Regular cardiac myocyte (primary cell): ENCODE measurements at places on chromosomes 2 and 18. TPM values are rescaled to one million over a fixed set of nuclear protein-coding genes. Genes with fewer than 3 reads are reported as not detected.

ZNF396 gene
- 1.3 and 2.0 TPM in 2 replicates for total RNA-seq

CNGA3 gene
- total RNA-seq, result not detected in 2 replicates

SPOPL gene
- 17.6 and 19.7 TPM in 2 replicates for total RNA-seq

DUSP2 gene
- total RNA-seq, result 2.3 and 2.9 TPM in 2 replicates

HRH4 gene
- total RNA-seq, result under 0.01 and 0.28 TPM in 2 replicates

TTC39C gene
- 11.1 and 27.3 TPM in 2 replicates for total RNA-seq

CHRND gene
- total RNA-seq, result not detected in 2 replicates

MC4R gene
- total RNA-seq, result under 0.01 TPM in 1 of 2 replicates, not detected in the other

IL37 gene
- total RNA-seq, result not detected in 2 replicates

UGT1A5 gene
- total RNA-seq, result not detected in 2 replicates

CRYGC gene
- not detected in 2 replicates for total RNA-seq

STARD6 gene
- total RNA-seq, result 0.28 TPM in 1 of 2 replicates, not detected in the other

CD8A gene
- total RNA-seq, result not detected in 2 replicates

DQX1 gene
- not detected in 2 replicates for total RNA-seq

AMER3 gene
- not detected in 2 replicates for total RNA-seq

VSNL1 gene
- total RNA-seq, result 0.38 and 0.85 TPM in 2 replicates

ACVR1C gene
- 0.58 and 0.85 TPM in 2 replicates for total RNA-seq
